AG09309 (cell line): ENCODE measurements at places on chromosomes 3 and 15.

- no peak for DNase-seq
Observed at GRCh38 chr15:75095594-75095993, 72.2 kb downstream of the PPCDC start.

- no peak for DNase-seq
Observed at GRCh38 chr3:9316881-9317361, 45.9 kb upstream of the THUMPD3 start.

- DNase-seq, result no peak
Observed at GRCh38 chr3:140360332-140360731, 317.5 kb upstream of the TRIM42 start.

DNA sequence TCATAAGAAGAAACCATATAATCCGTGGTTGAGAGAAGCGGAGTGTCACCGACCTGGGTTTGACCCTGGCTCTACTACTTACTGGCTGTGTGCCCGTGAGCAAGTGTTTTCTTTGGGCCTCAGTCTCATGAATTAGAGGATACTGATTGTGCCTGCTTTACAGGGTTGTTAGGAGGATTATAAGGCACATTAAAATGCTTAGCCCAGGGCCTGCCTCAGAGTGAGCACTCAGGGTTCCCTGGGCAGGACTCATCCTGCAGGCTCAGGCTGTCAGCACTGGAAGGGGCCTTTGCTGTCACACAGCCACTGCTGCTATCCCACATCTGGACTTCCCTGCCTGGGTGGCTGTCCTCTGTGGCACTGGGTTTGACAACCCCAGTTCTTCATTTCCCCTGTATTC lies 4.7 kb downstream of the PLA2G4F start:
- DNase-seq, result no peak

GRCh38 chr3:146092230-146092629 lies 68.8 kb downstream of the PLOD2 start:
- DNase-seq, result no peak

- DNase-seq, result no peak
Observed at GRCh38 chr3:28252001-28252431, 10.6 kb downstream of the CMC1 start.

- no peak for DNase-seq
Observed at GRCh38 chr3:49553324-49553691, 969 bp upstream of the BSN start.

DNA sequence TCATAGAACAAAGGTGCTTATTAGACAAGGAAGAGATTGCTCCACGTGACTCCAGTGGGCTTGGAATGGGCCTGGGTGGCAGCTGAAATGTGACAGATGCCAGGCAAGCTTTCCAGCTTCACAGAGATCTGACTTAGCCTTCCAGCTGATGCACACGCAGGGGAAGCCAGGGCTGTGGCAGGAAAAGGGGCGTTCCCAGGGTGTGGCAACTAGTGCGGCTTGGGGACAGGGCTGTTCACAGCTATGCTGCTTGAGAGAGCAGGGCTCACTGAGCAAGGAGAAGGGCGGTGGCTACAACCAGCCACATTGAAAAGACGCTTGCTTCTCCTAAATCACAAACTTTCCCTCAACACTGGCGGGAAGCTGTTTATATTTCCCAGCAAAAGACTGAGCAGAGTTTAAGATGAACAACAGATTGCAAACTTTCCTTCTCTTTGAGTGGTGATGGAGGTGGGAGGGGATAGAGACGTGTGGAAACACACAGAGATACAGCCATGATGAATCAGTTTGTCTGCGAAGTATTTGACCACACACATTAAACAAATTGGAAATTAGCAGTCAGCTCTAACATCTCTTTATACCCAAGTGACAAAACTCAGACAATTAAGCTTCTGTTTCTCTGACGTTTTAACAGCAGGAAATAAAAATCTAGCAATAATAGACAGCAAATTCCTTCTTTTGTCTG lies 127.5 kb downstream of the BDH1 start:
- peak; percentile 14 for DNase-seq

DNA sequence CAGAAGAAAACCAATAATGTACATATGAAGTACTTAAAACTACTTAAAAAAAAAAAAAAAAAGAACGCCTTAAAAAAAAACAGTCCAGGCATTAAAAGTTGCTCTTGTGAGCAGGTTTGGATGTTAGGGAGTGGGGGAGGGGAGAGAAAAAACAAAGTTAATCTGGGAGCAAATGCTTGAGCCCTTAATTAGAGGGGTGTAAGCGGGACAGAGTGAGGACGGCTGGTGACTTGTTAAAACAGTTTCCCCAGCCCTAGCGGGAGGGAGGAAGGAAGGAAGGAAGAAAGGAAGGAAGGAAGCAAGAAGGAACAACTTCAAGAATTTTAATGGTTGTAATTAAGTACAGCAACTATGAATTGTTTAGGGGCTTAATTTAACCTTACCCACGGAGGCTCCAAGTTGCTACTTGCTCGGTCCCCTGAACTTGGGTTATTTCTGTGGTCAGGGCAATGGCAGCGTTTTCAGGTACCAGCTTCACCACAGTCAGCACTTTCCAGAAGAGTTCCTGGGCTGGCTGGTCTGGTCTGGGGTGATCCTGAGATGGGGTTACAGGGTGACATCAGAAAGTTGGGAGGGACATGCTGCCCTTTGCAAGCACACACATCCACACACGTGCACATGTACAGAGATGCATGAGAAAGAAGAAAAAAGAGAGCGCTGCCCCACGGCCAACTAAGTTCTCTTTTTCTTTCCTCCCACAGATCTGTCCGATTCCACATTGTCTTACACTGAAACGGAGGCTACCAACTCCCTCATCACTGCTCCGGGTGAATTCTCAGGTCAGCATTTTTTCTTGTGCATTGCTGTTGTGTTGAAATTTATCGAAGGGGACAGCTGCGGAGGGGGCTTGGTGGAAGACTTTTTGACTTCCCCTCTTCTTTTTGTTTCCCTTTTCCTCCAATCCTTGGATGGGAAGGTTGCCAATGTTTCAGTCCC lies 14.0 kb downstream of the SMAD6 start:
- DNase-seq, result no peak

GRCh38 chr3:48555231-48555948 lies 1.2 kb downstream of the PFKFB4 start:
- no peak for DNase-seq

DNA sequence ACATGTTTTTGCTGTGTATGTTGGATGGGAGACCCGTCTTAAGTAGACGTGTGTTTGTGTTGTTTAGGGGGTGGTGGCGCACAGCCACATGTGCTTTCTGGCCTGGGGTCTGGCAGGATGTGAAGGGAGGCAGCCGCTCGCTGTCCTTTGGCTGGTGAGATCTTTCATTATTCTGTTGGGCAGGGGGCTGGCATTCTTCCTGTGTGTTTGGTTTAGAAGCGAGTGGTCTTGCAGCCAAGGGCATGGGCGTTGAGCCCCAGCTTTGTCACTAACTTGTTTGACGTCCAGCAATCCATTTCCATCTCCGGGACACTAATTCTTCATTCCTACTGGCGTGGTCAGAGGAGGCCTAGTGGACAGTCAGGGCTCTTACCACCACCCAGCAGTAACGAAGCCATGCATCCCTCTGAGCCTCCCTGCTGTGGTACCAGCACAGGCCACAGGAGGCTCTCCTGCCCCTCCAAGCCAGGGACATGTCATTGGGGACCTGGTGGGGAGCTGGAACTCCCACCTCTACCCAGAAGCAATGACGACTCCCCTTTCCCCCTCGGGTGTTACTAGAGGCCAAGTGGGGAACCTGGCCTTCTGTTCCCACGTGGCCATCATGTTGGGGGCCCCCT lies 10.7 kb downstream of the THSD4 start:
- no peak for DNase-seq

DNA sequence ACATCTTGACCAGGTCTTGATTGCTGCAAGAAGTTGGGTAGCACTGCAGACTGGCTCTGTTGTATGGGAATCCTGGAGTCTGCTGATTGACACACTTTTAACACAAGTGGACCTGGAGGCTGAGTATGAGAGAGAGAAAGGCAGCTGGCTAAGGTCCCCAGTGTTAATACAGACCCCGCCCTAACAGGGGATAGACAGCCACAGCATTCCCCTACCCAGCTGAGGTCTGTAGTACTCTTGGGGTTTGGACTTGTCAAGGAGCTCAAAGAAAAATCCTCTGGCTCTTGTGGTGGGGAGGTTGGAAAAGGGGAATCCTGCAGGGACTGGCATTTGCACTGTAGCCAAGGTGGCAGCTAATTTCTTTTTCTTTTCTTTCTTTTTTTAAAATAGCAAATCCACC lies 192.7 kb downstream of the ZNF621 start:
- DNase-seq, result no peak

DNA sequence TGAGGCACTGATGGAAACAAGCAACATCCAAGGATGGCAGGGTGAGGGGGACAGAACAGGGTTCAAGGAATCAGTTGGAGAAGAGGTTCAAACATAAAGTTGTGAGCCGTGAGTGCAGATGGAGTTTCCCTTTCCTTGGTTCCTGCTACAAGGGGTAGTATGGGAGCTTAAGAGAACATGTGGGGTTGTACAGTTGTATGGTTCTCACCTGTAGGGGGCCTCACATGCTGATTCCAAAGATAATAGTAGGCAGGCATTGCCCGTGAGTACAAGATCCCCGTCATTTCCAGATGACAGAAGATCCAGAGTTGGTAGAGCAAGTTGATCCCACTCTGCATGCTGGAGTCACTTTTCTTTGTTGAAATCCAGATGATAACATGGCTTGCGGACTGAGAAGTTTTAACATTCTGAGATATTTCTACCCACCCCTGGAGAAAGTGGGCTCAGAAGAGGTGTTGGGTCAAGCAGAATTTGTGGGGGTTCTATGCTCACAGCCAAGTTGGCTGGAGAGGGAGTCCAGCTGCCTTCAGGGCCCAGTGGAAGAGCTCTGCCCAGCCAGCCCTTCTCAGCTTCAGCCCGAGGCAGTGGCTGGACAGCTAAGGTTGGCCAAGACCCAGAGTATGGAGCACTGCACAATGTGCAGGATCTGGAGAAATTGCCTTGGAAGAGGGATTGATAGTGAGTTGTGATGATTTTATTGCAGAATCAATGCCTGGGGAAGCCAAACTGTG lies 141.8 kb downstream of the THSD4 start:
- no peak for DNase-seq

DNA sequence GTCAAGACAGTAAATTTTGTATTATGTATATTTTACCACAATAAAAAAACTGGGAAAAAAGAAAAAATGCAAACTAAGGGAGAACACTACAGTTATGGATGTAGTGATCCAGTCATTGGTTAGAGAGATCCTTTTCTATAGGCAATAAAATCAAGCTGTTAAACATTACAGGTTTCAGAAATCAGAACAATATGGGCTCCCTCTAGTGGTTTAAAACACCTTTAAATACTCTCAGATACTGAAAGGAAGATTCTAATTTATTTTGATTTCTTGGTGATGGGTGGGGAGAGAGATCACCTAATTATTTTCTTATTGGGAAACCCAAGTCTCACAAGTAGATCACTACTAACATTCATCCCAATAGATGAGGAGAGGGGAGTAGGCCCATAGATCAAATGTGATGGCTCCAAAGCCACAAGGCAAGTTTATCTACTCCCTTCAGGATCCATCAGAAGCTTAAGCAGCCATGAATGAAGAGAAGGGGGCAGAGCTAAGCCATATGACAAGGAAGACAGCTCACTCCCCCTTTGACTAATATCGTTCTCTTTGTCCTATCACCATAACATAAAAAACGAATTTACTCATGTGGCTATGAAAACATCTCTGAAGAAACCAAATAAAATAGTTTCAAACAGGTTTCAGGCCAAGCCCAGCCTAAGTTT lies 118.6 kb downstream of the ANO10 start:
- DNase-seq, result peak; percentile 2

GRCh38 chr3:44510000-44510368 lies 32.5 kb upstream of the ZNF445 start:
- no peak for DNase-seq

DNA sequence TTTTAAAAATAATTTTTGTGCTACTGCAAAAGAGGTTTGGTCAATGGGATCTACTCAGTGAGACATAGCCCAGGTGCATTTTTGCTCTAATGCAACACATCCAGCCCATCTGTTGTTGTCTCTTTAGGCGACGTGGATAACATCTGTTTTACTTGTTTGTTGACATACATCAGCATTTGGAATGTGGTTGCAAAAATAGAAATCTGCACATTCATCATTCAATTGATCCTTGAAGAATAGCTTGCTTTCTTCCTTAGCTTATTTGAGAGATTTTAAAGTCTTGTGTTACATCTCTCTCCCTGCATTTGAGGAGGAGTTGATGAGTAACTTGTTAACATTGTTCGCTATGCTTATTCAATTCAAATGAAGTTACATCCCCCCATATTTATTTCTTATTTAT lies 1202.3 kb downstream of the NSUN3 start:
- DNase-seq, result no peak

DNA sequence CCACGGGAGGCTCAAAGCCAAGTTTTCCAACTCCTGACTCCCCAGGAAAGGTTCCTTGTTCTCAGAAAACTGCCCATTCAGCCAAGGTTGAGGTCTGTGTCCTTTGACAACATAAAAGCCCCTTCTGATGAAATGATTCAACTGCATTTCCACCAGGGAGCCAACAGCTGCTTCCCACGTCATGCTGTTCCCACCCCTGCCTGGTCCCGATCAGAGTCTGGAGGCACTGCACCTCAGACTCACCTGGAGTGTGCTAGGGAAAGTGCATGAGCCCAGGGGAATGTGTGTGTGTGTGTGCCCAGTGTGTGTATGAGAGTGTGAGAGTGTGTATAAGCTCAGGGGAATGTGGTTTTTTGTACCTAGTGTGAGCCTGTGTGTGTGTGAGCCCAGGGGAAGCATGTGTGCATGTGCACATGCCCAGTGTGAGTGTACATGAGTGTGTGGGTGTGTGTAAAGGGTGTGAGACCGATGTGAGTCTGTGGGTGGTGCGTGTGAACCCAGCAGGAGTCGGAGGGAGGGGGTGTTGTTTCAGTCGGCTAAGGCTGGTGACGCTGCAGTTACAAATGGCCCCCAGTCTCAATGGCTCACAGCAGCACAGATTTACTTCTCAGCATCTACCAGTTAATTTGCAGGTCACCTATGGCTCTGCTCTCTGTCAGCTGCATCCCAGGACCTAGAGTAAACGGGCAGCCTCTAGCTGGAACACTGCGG lies 20.3 kb upstream of the SLC6A1 start:
- DNase-seq, result no peak

DNA sequence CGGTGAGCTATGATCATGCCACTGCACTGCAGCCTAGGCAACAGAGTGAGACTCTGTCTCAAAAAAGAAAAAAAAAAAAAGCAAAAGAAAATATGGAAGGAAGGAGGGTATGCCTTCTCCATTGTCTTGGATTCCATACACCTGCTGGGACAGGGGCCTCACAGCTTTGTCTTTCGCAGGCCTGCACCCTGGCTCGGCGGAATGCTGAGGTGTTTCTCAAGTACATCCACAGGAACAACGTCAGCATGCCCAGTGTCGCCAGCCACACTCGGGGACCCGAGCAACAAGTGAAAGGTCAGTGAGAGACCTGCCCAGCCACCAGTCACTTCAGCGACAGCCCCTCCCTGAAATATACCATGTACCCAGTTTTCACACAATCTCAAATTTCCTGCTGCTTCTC lies 288.5 kb upstream of the UMPS start:
- no peak for DNase-seq

GRCh38 chr3:43054754-43055153 lies 51.1 kb downstream of the POMGNT2 start:
- DNase-seq, result no peak
